ENCODE measurements at places on chromosomes 12 and 14.
A peak's percentile ranks its signal among the peaks of the same experiment; 100 is the strongest.

GRCh38 chr14:23321572-23322547, 603 bp downstream of the PABPN1 start:
- DNase-seq = peak; percentile 20

GRCh38 chr14:36020120-36021029, 156.1 kb downstream of the PTCSC3 start:
- no peak for DNase-seq

DNA sequence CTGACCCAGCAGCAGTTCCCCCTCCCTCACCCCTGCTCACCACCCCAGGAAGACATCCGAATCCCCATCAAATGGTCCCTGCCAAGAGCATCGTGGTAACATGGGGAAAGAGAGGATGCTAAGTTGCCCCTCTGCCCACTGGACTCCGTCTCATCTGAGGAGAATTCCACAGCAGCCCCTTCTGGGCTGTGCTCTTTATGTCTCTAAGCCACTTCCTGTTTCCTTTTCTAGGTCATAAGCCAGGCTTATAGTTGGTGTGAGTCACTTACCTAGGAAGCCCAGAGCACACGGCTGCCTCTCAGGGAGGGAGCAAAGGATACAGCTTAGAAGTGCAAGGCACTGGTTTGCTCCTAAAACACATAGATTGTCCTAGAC, 76.0 kb downstream of the VCPKMT start:
- no peak for DNase-seq

DNA sequence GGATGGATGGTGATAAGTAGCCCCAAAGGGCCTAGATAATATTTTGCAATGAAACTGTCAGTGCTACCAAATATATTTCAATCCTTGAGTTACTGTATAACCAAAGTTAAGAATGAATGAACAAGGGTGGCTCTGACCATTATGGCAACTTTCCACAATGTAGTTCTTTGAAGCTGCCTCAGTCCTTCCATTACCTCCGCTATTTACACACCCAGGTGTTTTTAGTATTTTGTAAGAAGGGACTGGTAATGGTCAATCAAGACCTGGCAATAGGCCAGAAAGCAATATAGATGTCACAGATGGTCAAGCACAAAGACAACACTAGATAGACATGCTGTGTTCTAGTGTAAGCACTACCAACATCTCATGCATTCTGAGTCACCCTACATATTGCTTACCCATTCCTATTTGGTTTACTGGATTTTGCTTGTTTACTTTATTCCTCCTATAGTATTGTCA, 16.3 kb downstream of the DUSP16 start:
- no peak for DNase-seq

DNA sequence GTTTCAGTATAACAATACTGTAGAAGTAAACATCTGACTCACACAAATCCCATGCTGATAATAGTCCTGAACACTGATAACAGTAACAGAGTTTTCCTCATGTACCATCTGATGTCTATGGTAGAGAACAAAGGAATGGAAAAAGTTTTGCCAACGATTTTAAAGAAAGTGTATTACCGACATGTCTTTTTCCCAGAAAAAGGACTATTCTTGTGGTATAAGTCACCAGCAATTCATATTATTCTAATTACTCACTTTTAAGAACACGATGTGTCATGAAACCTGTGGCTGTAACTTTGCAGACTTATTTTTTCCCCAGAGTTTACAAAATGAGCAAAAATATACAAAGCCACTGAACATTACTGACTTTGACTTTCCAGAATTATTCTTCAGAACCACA, 40.1 kb upstream of the DCN start:
- no peak for DNase-seq

GRCh38 chr12:6751767-6752166, 1.2 kb downstream of the MLF2 start:
- DNase-seq = no peak

DNA sequence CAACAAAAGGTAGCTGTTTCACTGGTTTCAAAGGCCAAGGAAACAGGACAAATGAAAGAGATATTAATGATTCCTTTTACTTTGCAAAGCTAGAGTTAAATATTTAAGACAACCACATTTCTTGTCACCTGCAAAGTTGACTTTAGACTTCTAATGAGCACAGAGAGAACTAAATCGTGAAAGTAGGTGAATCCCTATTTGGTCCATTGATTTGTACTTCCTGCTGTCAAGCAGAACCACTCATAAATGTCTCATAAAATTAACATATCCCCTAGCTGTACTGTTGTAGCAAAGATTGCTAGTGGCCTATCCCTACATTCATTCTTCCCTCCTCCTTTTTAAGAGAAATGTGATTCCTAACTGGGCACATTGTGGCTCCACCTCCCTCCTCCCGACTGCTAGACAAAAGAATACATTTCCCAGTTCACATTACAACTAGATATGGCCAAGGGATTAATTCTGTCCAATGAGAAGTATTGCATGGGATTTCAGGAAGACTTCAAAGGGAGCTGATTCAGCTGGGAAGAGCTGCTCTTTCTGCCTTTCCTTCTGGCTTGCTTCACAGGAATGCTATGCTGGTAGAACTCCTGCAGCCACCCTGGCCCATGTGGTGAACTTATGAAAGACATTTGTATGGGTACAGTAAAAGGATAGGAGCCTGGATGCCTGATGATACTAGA, 227.5 kb upstream of the ABCD2 start:
- no peak for DNase-seq

DNA sequence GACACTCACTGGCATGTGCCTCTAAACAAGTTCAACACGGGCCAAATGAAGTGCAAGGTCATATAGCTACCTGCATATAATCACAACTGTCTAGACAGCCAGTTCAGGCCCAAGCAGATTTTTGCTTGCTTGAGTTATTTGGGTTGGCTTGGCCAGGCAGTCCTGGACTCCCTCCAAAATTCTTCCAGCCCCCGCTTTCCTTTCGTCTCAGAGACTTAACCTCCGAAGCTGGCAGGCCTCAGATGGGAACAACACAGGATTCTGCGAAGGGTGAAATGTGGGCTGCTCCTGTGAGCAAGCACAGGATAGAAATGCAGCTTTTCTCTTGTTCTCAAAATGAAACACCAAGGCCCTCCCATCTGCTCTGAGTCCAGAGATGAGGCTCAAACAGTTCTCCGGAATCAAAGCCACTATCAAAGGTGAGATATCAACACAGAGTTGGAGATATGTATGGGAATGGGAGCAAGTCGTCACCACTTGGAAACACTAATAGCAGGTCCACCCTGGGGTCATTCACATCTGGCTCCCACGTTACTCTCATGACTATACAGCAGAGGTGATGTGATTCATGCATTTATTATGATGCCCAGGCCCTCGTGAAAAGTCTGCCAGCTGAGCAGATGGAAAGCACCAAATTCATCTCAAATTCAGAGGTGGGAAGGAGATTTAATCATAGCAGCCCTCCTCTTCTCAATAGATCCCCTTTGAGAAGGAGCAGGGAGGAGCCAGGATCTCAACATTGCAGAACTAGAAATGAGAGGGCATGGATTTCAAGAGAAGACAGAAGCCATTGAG, 389.8 kb downstream of the NUAK1 start:
- no peak for DNase-seq

DNA sequence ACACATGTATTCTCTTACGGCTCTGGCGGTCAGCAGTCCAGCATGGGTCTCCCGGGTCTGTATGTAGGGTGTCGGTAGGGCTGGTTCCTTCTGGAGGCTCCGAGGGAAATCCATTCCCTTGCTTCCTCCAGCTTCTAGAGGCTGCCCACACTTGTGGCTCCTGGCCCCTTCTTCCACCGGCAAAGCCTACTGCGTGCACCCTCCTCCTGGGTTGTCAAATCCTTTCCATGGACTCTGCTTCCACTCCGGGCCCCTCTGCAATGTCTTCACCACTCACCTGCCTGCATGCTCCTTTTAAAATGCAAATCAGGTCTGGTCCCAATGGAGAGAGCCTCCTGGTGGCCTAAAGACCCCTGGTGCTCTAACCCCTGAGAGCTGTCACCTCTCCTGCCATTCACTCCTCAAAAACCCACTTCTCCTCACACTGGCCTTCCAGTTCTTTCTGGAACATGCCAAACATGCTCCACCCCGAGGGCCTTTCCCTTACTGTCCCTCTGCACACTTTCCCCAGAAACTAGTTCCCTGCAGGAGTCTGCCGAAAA, 108.5 kb downstream of the DICER1 start:
- no peak for DNase-seq

DNA sequence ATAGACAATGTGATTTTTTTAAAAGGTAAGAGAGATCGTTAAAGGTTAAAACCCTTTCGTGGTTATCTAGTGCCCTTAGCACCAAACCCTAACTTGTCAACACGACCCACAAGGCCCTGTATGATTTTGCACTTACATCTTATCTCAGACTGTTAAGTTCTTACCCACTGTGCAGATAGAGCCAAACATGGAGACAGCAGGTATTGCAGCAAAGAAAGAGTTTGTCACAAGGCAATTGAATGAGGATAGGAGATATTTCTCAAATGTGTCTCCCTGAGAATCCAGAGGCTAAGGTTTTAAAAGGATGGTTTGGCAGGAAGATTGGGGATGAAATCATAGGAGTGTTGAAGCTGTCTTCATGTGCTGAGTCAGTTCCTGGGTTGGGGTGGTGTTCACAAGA, 313.4 kb downstream of the AEBP2 start:
- no peak for DNase-seq

GRCh38 chr14:103110681-103111231, 12.5 kb upstream of the TNFAIP2 start:
- DNase-seq = no peak

GRCh38 chr12:103350116-103350515, 145.7 kb downstream of the C12orf42 start:
- no peak for DNase-seq

DNA sequence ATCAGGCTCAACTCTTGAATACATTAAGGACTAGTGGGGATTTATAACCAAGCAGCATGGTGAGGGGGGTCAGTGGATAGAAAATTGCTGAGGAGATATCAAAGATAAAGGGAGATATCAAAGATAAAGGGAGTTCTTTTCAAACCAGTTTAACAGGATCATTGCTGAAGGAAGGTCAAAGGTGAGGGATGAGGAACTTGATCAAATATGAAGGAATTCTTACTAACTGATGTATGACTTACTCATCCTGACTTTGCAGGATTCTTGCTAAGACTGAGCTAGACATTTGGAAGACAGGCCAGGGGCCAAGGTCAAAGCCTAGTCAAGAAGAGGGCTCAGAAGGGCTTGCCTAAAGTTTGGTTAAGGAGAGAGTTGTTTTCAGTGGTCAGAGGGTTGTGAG, 4.8 kb downstream of the ABHD4 start:
- no peak for DNase-seq

- no peak for DNase-seq
Measured at GRCh38 chr12:123984903-123985302, 11.9 kb downstream of the ZNF664 start.

DNA sequence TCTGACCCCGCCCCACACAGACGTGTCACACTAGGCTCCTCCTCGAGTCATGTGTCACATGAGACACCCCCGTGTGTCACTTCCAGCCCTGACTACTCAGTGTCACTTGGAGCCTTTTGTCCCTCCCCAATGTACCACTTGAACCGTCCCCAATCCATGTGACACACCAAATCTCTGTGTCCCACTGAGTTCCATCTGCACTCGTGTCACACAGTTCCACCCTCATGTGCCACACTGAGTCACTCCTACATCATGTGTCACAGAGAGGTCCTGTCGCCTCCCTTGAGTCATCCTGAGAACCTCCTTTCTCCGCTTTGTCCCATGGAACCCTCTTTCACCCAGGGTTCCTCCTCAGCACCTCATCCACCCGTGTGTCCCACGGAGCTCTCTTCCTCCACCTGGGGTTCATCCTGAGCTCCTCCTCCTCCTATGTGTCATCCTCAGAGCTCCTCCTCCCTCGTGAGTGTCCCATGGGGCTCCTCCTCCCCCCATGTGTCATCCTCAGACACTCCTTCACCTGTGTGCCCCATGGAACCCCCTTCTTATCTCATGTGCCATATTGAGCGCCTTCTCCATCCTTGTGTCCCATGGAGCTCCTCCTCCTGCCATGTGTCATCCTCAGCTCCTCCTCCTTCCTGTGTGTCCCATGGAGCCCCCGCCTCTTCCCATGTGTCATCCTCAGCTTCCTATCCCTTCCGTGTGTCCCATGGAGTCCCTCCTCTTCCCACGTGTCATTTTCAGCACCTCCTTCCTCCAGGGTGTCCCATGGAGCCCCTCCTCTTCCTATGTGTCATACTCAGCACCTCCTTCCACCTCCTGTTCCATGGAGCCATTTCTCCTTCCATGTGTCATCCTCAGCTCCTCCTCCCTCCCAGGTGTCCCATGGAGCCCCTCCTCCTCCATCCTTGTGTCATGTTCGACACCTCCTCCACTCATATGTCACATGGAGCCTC, 32.0 kb downstream of the RTL1 start:
- DNase-seq = no peak

- DNase-seq = no peak
Measured at GRCh38 chr12:63319936-63320633, 169.1 kb upstream of the AVPR1A start.

DNA sequence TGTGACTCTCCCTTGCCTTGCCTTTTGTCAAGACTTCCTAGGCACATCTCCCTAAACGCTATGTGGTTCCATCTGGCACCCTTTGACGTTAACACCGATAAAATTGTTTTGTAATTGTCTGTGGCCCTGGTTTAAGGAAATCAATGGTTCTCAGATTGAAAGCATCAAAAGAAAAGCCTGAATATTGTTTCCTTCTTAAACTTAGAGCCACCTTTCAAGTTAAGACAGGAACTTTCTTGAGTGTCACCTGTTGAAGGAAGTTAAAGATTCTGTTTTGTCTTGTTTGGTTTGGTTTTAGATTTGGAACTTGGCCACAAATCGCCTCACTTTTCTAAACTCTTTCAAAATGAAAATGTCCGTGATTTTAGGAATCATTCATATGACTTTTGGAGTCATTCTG, 14.8 kb upstream of the DNAH10 start:
- DNase-seq = no peak

DNA sequence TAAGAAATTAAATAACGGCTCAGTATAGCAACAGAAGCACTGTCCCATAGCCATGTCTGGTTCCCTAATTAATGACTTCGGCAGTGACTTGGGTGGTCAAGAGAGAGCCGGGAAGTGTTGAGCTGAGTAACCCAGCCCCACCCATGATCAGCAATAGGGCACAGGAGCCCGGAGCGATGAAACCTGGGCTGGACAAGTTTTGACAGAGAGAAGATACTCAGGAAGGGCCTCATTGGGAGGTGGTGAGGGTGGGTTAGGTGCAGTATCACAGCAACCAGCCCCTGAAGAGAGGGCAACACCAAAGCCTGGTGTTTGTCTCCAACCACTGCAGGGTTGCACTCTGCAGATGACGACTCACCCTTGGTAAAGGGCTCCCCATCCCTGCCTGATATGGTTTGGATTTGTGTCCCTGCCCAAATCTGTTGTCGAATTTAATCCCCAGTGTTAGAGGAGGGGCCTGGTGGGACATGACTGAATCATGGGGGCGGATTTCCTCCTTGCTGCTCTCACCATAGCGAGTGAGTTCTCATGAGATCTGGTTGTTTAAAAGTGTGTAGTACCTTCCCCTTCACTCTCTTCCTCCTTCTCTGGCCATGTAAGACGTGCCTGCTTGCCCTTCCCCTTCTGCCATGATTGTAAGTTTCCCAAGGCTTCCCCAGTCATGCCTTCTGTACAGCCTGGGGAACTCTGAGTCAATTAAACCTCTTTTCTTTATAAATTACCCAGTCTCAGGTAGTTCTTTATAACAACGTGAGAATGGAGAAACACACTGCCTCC, 124.9 kb upstream of the MED13L start:
- no peak for DNase-seq

Data from T-helper 17 cell (primary cell).